ENCODE measurements at places on chromosomes 4 and X.
A peak's percentile ranks its signal among the peaks of the same experiment; 100 is the strongest.

- no peak for DNase-seq
Observed at GRCh38 chr4:132076829-132077228, 1072.3 kb upstream of the PCDH10 start.

- no peak for DNase-seq
Observed at GRCh38 chr4:156892805-156893204, 78.8 kb downstream of the PDGFC start.

GRCh38 chrX:5829469-5829868 is 399.2 kb downstream of the NLGN4X start:
- no peak for DNase-seq

DNA sequence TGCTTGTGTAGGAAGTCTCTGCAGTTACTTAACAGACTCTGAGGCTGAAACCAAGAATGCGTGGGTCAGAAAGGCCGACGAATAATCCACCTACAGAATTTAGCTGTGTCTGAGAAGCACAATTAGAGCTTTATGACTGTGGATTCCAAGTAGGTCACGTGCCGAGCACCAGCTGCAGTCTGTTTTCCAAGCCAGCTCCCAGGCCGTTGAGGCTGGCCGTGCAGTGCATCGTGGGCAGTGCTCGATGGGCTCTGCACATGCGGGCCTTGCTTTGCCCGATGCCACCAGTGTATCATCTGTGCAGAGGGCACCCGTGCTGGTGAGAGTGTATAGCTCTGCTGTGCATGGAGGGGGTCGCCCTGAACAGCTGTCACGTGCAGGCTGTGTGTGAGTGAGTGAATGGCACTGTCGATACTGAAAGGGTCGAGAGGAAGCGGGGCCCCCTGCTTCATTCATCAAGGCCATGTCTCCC is 67.5 kb upstream of the CLDN34 start:
- no peak for DNase-seq

DNA sequence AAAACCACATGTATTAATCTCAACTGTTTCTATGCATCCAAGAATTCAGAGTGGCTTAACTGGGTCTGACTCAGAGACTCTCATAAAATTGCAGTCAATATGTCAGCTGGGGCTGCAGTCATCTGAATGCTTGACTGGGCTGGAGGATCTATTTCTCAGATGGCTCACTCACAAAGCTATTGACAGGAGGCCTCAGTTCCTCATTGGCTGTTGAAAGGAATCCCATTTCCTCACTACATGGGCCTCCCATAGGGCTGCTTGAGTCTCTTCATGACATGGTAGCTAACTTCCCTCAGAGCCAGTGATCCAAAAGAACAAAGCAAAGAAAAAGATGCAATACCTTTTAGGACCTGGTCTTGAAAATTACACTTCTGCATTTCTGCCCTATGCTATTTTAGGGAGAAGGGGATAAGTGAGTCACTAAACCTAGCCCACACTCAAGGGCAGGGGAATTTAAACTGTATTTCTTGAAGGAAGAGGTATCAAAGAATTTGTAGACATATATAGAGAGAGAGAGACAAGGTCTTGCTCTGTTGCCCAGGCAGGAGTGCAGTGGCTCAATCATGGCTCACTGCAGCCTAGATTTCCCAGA is 9.8 kb downstream of the SCFD2 start:
- DNase-seq = no peak

DNA sequence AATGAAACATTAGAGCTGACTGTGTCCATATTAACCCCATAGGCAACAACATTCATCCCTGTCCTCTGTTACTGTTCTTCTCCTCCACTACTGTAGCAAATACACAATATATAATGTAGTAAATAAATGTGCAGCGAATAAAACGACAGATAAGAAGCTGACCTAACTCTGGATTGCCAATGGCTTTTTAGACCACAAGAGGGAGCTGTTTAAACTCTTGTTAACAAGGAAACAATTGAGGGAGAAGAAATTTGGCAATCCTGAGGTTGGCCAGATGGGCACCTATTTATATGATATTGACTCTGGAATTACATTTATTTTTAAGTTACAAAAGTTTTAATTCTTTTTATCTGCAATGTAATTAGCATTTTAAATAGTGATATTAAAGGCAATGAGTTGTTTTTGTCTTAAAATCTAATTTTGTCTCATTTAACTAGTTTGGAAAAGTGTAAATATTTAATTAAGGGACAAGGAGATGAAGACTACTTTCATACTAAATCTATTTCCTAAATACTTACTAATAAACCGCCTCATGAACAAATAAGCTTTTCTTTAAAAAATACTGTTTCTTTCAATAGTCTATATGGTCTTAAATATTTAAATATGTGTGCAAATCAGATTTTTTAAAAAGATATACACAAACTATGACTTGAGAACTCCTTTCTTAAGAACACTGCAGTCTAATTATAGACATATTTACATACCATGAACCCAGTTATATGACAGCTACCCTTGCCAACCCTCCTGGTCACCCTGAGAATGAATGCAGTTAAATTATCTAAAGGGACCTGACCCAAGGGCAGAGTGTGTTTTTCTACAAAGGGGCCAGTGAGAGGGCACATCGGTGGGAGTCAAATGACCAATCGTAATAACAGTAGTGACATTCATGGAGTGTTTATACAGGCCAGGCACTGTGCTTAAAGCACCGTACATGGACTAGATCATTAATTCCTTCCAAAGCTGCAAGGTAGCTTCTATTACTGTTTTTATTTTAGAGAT is 52.9 kb upstream of the HPF1 start:
- DNase-seq = no peak

DNA sequence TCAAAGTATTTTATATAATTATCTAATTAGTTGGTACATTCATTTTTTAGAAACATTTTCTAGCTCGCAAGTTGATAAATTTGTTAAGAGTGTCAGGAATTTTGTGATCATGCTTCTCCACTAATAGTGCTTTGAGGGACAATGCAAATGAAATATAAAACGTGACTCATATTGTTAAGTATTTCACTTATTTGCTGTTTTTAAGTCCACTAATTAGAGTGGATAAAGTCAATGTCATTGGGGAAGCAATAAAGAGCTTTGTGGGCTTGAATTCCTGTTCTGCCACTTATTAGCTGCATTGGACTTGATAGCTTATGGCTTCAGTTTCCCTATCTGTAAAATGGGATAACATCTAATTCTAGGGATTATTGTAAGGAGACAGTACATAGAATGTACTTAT is 26.5 kb upstream of the ANAPC4 start:
- DNase-seq = no peak

DNA sequence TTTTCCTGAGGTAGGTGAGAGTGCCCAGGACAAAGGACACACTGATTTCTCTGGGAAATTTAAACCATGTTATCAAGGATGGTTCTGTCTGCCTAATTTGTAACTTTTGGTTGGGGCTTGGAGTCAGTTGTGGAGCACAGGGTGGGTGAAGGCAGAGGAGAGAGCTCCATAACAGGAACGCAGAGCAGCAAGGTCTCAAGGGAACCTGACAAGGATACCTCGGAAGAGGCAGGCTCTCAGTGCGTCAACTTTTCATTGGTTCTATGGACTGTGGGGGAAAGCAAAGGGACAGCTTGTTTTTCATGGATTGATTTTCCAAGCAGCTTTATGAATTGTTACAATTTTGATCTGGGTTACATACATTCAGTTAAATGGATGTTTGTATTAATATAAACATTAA is 110.4 kb downstream of the SLIT2 start:
- no peak for DNase-seq

DNA sequence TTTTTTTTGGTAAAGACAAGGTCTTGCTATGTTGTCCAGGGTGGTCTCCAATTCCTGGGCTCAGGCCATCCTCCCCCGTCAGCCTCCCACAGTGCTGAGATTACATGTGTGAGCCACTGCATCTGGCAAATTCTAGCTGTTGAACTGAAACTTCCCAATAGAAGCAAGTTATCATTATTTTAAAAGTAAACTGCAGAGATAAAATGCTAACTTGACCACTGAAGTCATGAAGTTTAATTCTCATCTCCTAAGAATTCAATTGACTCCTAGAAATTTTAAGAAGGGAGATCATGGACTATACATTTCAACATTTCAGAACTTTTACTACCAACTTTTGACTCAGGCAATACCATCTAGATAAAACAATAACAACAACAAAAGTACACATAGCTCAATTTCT is 11.7 kb upstream of the EXOSC9 start:
- DNase-seq = no peak

DNA sequence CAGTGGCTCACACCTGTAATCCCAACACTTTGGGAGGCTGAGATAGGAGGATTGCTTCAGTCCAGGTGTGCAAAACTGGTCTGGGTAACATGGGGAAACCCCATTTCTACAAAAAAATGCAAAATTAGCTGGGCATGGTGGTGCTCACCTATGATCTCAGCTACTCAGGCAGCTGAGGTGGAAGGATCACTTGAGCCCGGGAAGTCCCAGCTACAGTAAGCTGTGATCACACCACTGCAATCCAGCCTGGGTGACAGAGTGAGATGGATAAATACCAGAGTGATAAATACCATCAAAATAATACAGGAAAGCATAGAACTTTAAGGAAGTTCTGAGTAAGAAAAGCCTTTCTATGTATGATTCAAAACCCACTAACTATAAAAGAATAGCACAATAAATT is 52.8 kb downstream of the LRBA start:
- no peak for DNase-seq

- DNase-seq = no peak
Observed at GRCh38 chrX:48938721-48939425, 18.5 kb downstream of the OTUD5 start.

GRCh38 chrX:102712981-102713625 is 855 bp downstream of the GPRASP2 start:
- peak; percentile 35 for DNase-seq

DNA sequence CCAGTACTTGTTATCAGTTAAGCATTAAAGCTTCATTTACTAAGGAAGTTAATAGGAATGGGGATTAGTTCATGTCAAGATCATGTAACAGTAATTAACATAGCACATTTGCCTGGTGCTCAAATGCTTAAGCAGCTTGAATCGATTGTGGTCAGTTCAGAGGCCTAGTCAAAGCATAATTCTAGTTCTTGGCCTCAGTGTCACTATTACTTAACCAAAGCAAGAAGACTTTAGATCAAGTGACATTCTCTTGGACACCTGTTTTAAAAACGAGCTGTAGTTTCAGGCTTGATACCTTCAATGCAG is 115.2 kb upstream of the BMPR1B start:
- no peak for DNase-seq

GRCh38 chr4:70903291-70903603 is 1.1 kb downstream of the MOB1B start:
- no peak for DNase-seq

DNA sequence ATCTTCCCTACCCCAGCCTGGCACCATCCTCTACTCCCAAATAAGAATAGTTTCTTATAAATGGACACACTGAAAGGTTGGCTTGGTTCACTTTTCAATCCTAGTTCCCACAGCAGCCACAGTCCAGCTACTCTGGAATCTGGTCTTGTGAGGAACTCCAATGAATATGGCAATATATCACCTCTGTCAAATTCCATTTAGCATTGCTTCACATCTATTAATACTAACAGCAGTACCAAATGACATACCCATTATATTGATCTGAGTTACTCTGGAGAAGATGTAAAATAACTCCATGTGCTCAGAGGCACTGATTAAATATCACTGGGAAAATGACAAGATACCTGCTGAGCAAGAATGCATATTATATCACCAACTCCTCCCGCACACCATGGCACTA is 8.6 kb downstream of the OPHN1 start:
- no peak for DNase-seq

GRCh38 chr4:2937146-2937857 is 25.9 kb downstream of the NOP14 start:
- DNase-seq = no peak

DNA sequence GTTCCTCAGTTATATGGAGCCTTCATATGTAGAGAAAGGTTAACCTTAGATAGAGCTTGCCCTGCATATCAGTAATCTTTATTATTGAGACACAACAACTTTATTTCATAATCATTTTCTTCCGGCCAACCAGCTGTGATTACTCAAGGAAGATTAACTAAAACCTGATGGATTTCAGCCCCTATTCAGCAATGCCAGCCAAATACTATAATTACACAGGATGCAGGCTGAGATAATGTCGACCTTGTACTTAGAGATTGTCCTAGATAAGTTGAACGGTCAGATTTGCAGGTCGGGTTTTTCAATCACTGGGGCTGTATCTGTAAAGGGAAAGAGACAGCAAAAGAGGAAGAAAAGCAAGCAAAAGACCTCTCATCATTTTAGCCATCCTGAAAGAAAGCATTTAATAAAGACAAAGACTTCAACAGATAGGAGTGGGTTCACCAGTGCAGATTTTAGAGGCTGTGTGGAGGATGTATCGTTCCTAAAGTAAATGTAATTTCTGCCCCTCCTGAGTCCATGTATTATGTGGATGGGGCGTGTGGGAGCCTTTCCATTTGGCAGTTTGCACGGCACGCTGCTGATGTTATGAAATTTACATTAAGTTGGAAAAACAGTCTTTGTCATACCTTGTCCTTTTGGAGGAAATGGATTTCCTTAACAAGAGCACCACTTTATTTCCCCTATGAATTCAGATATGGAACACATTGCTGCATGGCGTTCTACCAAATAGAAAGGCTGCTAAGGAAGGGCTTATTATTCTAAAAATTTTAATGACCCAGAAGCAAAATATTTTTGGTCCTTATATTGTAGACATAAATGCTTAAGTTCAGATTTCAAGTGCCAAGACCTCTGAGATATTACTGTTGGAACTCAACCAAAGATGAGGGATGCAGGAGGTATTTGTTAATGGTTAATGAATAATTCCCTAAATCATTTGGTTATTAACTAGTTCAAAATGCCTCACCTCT is 496.7 kb downstream of the SPRY1 start:
- no peak for DNase-seq

GRCh38 chr4:189304809-189305208 is 635.9 kb upstream of the FRG1 start:
- no peak for DNase-seq

GRCh38 chr4:101217353-101218031 is 129.8 kb downstream of the PPP3CA start:
- DNase-seq = no peak

DNA sequence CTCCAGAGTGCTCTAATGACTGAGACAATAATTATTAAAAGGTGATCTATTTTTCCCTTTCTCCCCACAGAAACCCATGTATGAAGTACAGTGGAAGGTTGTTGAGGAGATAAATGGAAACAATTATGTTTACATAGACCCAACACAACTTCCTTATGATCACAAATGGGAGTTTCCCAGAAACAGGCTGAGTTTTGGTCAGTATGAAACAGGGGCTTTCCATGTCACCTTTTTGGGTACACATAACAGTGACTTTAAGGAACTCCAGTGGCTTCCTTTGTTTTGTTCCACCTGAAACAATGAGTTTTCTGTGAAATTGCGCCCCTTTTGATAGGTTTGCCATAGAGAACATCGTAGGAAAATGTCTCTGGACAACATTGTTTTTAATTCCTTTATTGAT is 69.6 kb downstream of the KIT start:
- no peak for DNase-seq

GRCh38 chrX:119758731-119759247 is 401 bp downstream of the SOWAHD start:
- peak; percentile 54 for DNase-seq

GRCh38 chr4:138918169-138918869 is 97.3 kb upstream of the NOCT start:
- no peak for DNase-seq

GRCh38 chrX:40142417-40142816 is 44.7 kb upstream of the BCOR start:
- DNase-seq = no peak
